ENCODE measurements at places on chromosomes 16 and 17. TPM values are rescaled to one million over a fixed set of nuclear protein-coding genes. Genes with fewer than 3 reads are reported as not detected.
A peak's percentile ranks its signal among the peaks of the same experiment; 100 is the strongest.

- peak; percentile 47 for DNase-seq
- H3K27me3 ChIP-seq: no peaks in the 10 kb centered on the region
- no peaks in the 10 kb centered on the region for H3K36me3 ChIP-seq
- H3K4me3 ChIP-seq: peak overlapping the region; percentile 92
Measured at GRCh38 chr16:3058139-3059030, 7.1 kb upstream of the IL32 start.

The PPY gene
- not detected for total RNA-seq

The MIEN1 gene
- total RNA-seq: 46.5 TPM

DNA sequence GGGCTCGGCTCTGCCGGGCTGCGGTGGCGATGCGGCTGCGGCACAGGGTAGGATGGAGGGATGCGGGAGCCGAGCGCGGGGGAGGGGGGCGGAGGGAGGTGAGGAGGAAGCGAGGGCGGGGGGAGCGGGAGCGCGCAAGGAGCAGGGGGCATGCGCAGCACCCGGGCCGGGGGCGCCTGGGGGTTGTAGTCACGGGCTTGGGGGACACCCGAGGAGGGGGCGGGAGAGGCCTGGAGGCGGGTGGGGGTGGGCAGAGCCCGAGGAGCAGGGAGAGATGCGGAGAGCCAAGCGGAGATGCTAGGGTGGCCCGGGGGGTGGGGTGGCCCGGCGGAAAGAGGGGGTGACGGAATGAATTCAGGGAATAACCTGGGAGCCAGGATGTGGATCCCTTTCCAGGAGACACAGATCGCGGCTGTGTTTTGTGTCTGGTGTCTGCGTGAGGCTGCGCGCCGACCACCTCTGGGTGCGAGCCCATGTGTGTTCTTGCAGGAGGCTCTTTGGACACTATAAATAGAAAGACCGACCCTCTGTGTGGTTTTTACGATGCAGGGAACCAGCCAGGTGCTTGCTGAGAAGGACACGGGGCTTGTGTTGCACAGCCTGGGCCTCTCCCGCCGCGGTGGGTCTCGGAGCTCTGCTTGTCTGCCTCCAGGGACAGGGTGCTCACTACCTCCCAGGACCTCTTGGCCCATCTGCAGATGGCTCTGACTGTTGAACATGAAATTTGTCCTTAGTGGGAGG lies at the start of gene STX1B:
STX1B (minus strand) TSS at position 54 of the 741 bp plus-strand sequence. CDS start 242 bp downstream, outside the sequence.
- no peaks in the 10 kb centered on the region for H3K36me3 ChIP-seq
- no peak within 1 kb of the TSS for H3K4me3 ChIP-seq
- peaks cover 3% of the 10 kb centered on the region for H3K27me3 ChIP-seq
- H3K4me1 ChIP-seq: no peaks in the 10 kb centered on the region
- no peak within 1 kb of the TSS for H3K27ac ChIP-seq

DNA sequence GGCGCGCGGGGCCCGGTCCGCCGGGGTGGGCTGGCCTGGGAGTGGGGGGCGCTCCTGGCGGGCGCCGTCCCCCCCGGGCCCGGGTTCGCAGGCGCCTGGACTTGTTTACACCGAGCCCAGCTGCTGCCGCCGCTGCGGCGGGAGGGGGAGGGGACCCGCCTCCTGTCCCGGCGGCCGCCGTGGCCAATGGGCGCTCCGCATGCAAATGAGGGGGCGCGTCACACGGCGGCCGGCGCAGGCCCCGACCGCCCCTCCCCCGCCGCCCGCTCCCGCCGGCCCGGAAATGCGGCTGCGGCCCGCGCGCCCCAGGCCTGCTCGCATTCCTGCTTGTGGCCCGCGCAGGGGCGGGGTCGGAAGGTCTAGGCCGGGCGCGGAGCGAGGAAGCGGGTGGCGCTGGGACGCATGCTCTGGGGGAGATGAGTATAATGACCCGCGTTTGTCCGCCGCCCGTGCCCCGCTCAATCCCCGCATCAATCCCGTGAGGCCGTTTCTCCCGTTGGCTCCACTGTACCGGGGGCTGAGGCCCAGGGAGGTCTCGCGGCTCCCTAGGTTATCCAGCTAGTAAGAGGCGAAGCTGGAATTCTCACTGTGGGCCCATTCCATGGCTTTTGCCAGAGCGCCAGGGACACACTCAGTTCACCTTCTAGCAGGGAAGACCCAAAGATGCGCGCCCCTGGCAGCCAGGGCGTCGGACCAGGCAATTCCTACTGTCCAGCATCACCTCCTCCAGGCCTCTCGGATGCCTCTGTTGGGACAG lies at the start of gene YPEL3:
YPEL3 (minus strand) TSS at position 109 of the 757 bp plus-strand sequence. CDS start 731 bp downstream, outside the sequence.
- H3K27ac ChIP-seq: peak within 1 kb of the TSS; percentile 97
- no peaks in the 10 kb centered on the region for H3K36me3 ChIP-seq
- H3K4me3 ChIP-seq: peak within 1 kb of the TSS; percentile 94
- peaks cover 13% of the 10 kb centered on the region for H3K4me1 ChIP-seq
- peak; percentile 94 for DNase-seq

- no peak for DNase-seq
- H3K27me3 ChIP-seq: no peaks in the 10 kb centered on the region
- H3K36me3 ChIP-seq: no peaks in the 10 kb centered on the region
- no peak overlapping the region for H3K27ac ChIP-seq
- H3K4me3 ChIP-seq: no peak overlapping the region
Measured at GRCh38 chr17:48004983-48005382, 32.6 kb downstream of the COPZ2 start.

GRCh38 chr16:25013751-25014499 lies 1.2 kb downstream of the ARHGAP17 start:
- no peaks in the 10 kb centered on the region for H3K36me3 ChIP-seq
- H3K4me3 ChIP-seq: peak overlapping the region; percentile 91
- peak overlapping the region; percentile 86 for H3K27ac ChIP-seq
- peaks cover 9% of the 10 kb centered on the region for H3K4me1 ChIP-seq

GRCh38 chr16:58426966-58427365 lies 34.7 kb downstream of the GINS3 start:
- H3K4me1 ChIP-seq: peaks cover 6% of the 10 kb centered on the region
- no peak overlapping the region for H3K4me3 ChIP-seq
- no peak for DNase-seq
- no peak overlapping the region for H3K27ac ChIP-seq

- no peaks in the 10 kb centered on the region for H3K27me3 ChIP-seq
- H3K27ac ChIP-seq: no peak overlapping the region
- H3K36me3 ChIP-seq: no peaks in the 10 kb centered on the region
- no peak overlapping the region for H3K4me3 ChIP-seq
Measured at GRCh38 chr16:472199-472504, 46.7 kb downstream of the RAB11FIP3 start.

GRCh38 chr16:1027501-1027815 lies 45.1 kb upstream of the SSTR5 start:
- H3K36me3 ChIP-seq: no peaks in the 10 kb centered on the region
- no peaks in the 10 kb centered on the region for H3K4me1 ChIP-seq
- no peak for DNase-seq
- no peak overlapping the region for H3K27ac ChIP-seq
- H3K4me3 ChIP-seq: no peak overlapping the region

- H3K36me3 ChIP-seq: no peaks in the 10 kb centered on the region
- H3K27me3 ChIP-seq: no peaks in the 10 kb centered on the region
- H3K4me3 ChIP-seq: no peak overlapping the region
Measured at GRCh38 chr16:83669456-83669855, 138.3 kb upstream of the HSBP1 start.

The CCDC92B gene
- not detected for total RNA-seq

The MGAT5B gene
- total RNA-seq: 4.1 TPM

DNA sequence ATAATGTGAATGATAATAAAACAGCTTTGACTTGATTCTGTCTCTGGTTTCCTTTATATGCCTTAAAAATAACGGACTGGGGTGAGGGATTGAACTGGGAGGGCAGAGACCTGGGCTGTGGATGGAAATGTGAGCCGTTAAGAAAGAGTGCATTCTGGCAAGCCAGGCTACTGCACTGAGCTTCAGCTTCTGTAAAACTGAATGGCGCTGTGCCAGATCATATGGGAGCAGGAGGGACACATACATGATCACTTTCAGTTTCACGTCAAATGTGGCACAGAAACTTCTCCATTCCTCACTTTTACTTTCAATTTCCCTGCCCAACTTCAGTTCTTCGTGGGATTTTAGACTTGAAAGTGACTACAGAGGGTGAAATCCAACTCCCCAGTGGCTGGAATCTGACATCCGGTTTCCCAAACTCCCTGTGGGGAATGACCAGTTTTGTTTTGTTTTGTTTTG lies 1.1 kb downstream of the MT2A start:
- no peaks in the 10 kb centered on the region for H3K36me3 ChIP-seq
- peak; percentile 72 for DNase-seq
- H3K27ac ChIP-seq: peak overlapping the region; percentile 86
- H3K4me1 ChIP-seq: peaks cover 22% of the 10 kb centered on the region
- H3K27me3 ChIP-seq: no peaks in the 10 kb centered on the region

- H3K27me3 ChIP-seq: no peaks in the 10 kb centered on the region
- no peak for DNase-seq
- H3K4me1 ChIP-seq: peaks cover 12% of the 10 kb centered on the region
- no peak overlapping the region for H3K4me3 ChIP-seq
- H3K27ac ChIP-seq: no peak overlapping the region
- no peaks in the 10 kb centered on the region for H3K36me3 ChIP-seq
Measured at GRCh38 chr17:78130090-78130436, 508 bp upstream of the TMC8 start.

- H3K27ac ChIP-seq: no peak overlapping the region
- no peaks in the 10 kb centered on the region for H3K4me1 ChIP-seq
- H3K4me3 ChIP-seq: no peak overlapping the region
- H3K36me3 ChIP-seq: no peaks in the 10 kb centered on the region
Measured at GRCh38 chr17:66789093-66789492, 45.8 kb upstream of the CACNG5 start.

The ACSM2A gene
- total RNA-seq: 0.17 TPM

The DUSP3 gene
- total RNA-seq: 62.4 TPM

The SLC6A2 gene
- total RNA-seq: 0.32 TPM

The DNAH9 gene
- total RNA-seq: 7.5 TPM

The MT1H gene
- 10.5 TPM for total RNA-seq

The KRT39 gene
- total RNA-seq: not detected

GRCh38 chr17:2068519-2069051 lies 13.7 kb downstream of the HIC1 start:
- H3K4me1 ChIP-seq: peaks cover 6% of the 10 kb centered on the region
- peak overlapping the region; percentile 56 for H3K27ac ChIP-seq

The SCIMP gene
- total RNA-seq: 0.68 TPM

Measured in prostate gland (tissue), 2 donors.